ENCODE measurements at places on chromosomes 11 and 22.

- H3K4me1 ChIP-seq = peaks cover 8% of the 10 kb centered on the region
- H3K27ac ChIP-seq = no peak overlapping the region
- DNase-seq = no peak
- no peak overlapping the region for H3K4me3 ChIP-seq
Measured at GRCh38 chr11:76609736-76610370, 60.7 kb downstream of the LRRC32 start.

GRCh38 chr11:35029979-35030682 lies 108.8 kb upstream of the CD44 start:
- no peaks in the 10 kb centered on the region for H3K36me3 ChIP-seq
- H3K4me3 ChIP-seq = no peak overlapping the region
- H3K27me3 ChIP-seq = no peaks in the 10 kb centered on the region
- DNase-seq = peak; percentile 60
- peaks cover 13% of the 10 kb centered on the region for H3K4me1 ChIP-seq

- peaks cover 6% of the 10 kb centered on the region for H3K4me1 ChIP-seq
- H3K27ac ChIP-seq = no peak overlapping the region
- no peaks in the 10 kb centered on the region for H3K27me3 ChIP-seq
- H3K4me3 ChIP-seq = no peak overlapping the region
- no peaks in the 10 kb centered on the region for H3K36me3 ChIP-seq
Measured at GRCh38 chr11:77086521-77087472, 15.8 kb upstream of the OMP start.

- DNase-seq = no peak
- no peaks in the 10 kb centered on the region for H3K4me1 ChIP-seq
Measured at GRCh38 chr11:131488238-131488637, 117.8 kb downstream of the NTM start.

DNA sequence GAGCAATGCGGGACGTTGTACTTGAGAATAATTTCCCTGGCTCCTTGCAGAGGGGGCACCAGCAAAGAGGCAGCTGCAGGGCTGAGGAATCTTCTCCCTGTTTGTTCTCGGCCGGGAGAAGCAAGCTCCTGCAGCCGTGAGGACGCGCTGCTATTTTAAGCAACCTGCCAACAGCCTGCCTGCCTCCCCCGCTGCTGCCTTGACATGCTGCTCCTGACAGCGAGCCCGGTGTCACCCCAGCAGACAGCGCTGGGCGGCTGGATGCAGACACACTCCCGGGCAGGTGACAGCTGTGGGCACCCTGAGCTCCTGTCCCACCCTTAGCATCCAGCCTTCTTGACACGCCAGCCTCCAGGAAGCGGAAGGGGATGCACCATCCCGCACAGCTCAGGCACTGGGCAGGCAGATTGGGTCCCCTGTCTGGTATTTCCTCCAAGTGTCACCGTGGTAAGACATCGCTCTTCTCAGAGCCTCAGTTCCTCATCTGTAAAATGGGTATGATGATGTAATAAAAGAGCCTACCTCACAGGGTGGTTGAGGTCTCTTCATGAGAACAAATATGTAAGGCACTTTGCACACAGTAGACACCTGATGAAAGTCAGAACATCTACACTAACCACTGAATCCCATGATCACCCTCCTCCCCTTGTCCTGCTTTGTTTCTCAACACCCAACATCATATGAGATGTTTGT lies 530.6 kb downstream of the MN1 start:
- H3K4me3 ChIP-seq = no peak overlapping the region
- H3K36me3 ChIP-seq = no peaks in the 10 kb centered on the region

DNA sequence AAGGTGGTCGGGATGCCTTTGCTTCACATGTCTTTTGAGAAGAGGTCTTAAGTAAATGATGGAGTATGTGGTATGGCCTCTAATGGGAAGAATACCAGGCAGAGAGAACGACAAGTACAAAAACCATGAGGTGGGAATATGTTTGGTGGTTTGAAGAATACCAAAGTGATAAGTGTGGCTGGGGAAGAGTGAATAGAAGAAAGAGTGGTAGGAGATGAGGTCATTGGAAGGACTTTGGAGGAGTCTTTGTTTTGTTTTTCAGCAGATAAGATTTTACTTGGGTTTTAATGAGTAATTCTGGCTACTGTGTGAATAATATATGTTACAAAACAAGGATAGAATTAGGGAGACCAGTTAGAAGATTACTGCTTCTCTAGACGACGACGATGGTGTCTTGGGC lies 515.4 kb downstream of the RAB38 start:
- no peaks in the 10 kb centered on the region for H3K36me3 ChIP-seq
- H3K27me3 ChIP-seq = no peaks in the 10 kb centered on the region
- no peak for DNase-seq
- no peak overlapping the region for H3K27ac ChIP-seq

- H3K4me1 ChIP-seq = no peaks in the 10 kb centered on the region
- H3K4me3 ChIP-seq = no peak overlapping the region
- no peaks in the 10 kb centered on the region for H3K27me3 ChIP-seq
- no peaks in the 10 kb centered on the region for H3K36me3 ChIP-seq
- DNase-seq = no peak
Measured at GRCh38 chr11:84313830-84314359, 1027.7 kb upstream of the CCDC90B start.
